ENCODE measurements at places on chromosomes 6 and 20.

DNA sequence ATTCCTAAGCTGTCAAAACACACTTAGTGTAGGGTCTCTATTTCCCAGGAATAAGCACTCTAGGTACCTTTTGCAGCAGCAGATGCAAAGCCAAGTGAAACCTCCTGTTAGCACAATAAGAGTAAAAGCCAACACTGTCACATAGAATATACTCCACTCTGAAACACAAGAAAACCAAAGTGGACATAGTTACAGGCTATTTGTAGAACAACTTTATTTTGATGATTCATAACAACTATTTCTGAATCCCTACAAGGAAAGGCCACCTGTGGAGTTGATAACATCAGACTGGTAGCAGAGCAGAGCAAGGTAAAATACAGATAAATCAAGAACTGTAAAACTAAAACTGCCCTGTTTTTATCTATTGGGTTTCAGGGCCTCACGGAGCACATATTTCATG is 59.7 kb downstream of the ALDH5A1 start:
- DNase-seq: no peak

DNA sequence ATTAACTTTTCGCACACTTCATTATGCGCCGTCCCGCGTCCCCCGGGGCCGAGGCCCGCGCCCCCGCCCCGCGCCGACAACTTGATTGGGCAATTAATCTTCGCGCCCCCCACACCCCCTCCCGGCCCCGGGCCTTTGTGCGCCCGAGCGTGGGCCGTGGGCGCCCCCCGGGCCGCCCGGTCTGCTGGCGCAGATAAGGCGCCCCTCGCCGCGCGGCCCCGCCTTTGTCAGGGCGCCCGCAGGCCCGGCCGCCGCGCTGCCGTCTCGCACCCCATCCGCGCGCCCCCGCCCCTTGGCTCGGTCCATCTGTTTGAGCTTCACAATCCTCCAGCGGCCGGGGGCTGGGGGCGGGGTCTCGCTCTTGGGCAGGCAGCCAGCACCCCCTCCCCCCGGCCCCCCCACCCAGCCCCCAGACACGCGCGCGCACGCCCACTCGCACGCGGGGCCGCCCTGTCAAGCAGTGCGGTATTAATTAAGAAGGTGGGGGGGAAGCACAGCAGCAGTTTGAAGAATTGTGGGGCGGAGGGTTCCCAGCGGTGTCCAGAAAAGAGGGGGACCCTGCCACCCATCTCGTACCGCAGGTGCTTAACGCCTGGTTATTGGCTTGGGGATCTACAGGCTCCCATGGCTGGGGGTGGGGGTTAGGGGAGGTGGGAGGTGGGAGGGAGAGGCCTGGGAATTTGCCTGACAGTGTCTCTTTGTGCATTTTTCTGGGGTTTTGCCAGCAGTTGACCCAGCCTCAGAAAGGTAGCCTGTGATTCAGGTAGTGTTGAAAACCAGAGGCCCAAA is 34.6 kb upstream of the SCRT2 start:
- DNase-seq: no peak

DNA sequence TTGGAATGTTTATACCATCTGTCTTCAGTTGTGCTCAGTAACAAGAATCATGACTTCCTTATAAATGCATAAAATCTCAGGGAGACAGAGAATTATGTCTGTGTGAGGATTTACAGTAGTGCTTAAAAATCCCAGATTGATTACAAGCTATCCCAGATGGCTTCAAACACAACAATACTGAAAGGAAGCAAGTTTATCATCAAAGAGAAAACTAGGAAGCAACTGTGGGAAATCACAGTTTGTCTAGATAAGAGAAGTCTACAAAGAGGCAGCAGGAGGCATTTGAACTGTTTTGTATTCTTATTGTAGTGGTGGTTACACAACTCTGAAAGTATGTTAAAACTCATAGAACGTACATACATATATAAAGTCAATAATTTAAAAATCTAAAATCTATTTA is 104.4 kb upstream of the SALL4 start:
- DNase-seq: no peak

DNA sequence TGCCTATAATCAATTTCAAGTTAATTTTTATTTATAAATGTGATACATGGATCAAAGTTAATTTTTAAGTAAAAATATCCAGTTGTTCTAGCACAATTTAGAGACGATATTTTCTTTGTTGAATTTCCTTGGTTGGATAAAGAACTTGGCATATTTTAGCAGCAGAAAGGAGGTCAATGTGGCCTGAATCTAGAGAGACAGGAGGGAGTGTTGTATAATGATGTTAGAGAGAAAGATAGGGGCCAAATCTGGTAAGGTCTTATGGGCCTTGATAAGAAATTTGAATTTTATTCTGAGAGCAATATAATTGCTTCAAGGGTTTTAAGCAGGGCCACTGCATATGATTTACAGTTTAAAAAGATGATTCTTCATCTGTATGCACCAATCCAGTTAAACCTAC is 79.4 kb upstream of the OGFRL1 start:
- no peak for DNase-seq

GRCh38 chr6:101259505-101259904 is 134.0 kb upstream of the GRIK2 start:
- DNase-seq: no peak

- DNase-seq: no peak
Observed at GRCh38 chr20:31496761-31497295, 17.4 kb upstream of the HM13 start.

DNA sequence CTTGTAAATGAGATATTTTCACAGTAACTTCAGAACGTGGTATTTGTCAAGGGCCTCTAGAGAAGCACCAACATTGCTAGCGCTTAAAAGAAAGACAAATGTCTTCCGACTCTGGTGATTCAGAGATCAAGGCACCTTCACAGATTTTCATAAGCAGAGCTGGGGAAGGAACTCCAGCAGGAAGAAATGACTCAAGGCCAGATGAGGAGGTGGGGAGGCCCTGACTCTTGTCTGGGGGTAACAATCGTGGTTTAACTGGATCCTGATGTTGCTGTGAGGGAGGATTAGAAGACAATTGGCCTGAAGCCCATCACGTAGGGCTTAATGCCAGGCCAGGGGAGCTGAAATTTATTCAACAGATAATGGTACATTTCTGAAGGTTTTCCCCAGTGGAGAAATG is 122.9 kb upstream of the QKI start:
- DNase-seq: no peak

DNA sequence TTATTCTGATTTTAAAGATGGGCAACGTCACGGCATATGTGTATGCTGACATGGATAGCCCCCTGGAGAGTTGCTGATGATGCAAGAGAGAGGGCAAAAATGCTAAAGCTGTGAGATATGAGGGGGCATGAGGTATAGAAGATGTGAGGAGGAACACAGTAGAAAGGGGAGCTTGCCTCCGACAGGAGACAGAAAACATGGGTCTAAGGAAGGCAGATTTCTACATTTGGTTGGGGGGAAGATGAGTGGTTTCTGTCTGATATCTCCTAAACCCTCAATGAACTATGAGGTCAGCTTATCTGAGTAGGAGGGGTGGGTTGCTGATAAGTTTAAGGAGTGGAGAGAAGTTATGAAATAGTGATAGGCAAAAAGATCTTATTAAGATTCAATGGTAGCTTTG is 6.0 kb downstream of the RNF24 start:
- no peak for DNase-seq

DNA sequence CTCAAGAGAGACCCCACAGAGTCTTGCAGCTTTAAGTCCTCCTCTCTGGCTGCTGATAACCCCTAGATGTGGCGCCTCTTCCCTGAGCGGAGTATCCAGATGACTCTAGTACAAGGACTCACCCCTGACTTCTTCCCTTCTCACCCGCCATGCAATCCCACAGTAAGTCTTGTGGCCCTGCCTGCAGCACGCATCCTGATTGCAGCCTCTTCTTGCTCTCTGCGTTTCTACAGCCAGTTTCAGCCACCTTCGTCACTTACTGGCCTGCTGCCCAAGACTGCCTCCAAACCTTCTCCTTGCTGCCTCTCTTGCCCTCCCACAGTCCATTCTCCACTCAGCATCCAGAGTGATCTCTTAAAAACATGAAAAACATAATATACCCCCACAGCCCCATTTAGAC is 2.4 kb upstream of the RPP40 start:
- no peak for DNase-seq

- DNase-seq: no peak
Observed at GRCh38 chr6:37648465-37649330, 49.0 kb downstream of the MDGA1 start.

DNA sequence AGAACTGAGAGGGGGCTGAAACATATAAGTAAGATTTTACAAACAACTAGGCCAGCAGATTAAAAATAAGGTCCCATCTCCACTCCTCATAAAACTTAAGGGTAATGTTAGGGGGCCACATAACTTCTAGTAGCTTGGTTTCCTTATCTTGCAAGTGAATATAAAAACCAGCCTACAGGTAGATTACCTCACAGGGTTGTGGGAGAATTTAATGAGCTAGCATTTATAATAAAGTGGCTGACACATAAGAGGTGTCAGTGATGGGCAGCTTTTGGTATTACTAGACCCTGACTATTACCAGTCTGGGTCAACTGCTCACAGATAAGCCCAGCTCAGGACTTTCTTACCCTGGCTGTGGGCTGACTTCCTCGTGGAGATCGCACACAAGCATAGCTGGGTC is 9.2 kb upstream of the PPP1R14C start:
- DNase-seq: no peak

- DNase-seq: no peak
Observed at GRCh38 chr20:47620808-47621805, 119.4 kb downstream of the NCOA3 start.

DNA sequence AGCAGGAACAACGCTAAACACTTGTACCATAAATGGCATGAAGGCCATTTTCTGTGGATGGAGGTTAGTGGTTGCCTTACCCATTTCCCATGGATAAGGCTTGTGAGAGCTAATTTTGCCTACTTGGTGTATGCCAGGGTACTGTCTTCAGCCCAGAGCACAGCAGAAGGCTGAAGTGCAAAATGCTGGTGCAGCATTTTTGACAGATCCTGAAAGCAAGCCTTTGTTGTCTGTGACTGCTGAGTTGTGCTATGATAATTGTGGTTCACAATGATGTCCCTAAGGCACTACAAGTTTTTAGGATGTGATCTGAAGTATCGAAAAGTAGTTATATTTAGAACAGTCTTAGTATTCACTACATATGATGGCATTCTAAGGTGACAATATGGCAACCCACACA is 14.7 kb upstream of the HMGN3 start:
- DNase-seq: no peak

DNA sequence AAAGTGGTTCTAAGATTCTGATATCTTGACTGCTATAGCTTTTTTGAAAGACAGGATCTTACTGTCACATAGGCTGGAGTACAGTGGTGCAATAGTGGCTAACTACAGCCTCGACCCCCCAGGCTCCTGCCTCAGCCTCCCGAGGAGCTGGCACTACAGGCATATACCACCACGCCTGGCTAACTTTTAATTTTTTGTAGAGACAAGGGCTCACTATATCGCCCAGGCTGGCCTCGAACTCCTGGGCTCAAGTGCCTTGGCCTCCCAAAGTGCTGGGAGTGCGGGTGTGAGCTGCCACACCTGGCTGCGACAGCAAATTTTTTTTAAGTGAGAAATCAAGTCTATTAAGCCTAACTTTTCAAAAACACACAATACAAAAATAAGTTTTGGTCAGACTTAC is 106.6 kb downstream of the NOL4L start:
- DNase-seq: no peak

Data from SIG-M5 (cell line).